ENCODE measurements at places on chromosomes 16 and 17.

GRCh38 chr16:69796285-69797118, 34.4 kb downstream of the WWP2 start:
- DNase-seq, result peak; percentile 37

GRCh38 chr16:28210979-28211588, 681 bp downstream of the XPO6 start:
- DNase-seq, result peak; percentile 64

DNA sequence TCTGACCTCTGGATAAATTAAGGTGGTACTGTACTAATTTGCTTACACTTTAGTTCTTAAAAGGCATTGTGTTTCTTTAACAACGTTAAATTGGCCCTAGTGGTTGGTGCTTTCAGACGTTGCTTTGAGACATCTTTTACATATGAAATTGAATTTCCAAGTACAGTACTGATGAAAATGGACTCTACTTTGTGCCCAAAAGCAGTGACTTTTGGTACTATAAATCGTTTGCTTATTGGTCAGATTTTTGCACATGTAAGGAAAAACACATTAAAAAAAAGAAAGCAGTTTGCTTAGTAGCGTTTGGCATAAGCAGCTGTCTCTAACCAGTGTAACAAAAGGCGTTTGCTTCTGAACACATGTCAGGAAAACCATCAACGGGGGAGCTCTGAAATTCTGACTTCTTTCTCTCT, 139.6 kb downstream of the CDK5R1 start:
- no peak for DNase-seq

DNA sequence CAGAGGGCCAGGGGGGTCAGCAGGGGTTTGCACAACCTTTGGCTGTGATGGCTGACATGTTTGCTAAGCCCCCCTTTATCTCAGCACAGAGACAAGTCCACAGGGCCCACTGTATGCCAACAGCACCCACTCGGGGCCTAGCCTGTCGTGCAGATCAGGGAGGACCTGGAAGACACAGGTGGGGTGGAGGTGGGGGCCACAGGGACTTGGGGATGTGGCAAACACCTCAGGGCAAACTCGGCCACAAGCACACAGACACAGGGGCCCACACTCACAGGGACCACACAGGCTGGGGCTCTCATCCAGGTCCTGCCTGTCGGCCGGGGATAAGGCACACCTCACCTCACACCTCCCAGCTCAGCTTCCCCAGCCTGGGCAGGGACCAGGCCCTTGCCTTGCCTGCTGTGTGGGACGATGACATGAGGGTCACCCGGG, 87.9 kb downstream of the C16orf78 start:
- no peak for DNase-seq

GRCh38 chr16:68707340-68708152, 29.5 kb upstream of the CDH1 start:
- DNase-seq, result no peak

DNA sequence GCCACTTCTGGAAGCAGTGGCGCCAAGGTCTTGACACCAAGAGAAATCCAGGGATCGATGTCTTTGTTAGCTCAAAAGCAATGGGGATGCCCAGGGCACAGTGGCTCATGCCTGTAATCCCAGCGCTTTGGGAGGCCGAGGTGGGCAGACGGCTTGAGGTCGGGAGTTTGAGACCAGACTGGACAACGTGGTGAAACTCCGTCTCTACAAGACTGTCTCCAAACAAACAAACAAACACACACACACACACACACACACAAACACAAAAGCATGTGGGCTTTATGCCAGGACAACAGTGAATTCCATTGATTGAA, 22.4 kb upstream of the FAAP100 start:
- no peak for DNase-seq

DNA sequence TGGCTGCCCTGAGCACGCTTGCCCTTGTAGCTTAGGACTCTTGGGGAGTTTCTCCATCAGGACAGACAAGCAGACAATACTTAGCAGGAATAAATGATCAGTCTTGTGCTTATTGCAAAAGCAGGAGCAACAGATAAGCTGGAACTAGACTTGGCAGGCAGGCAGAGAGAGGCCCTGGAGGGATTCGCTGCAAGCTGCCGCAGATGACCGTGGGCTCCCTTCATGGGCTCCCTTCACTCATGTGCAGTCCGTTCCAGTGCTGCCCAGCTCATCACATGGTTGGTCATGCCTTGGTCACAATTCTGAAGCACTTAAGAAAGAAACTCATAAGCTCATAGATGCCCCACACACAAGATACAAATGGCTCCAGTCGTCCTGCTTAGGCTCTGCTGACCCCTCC, 2.4 kb upstream of the SLC5A10 start:
- DNase-seq, result no peak

- DNase-seq, result no peak
Measured at GRCh38 chr17:73301369-73301768, 10.4 kb downstream of the CDC42EP4 start.

GRCh38 chr17:31561469-31562375, 170.2 kb downstream of the RAB11FIP4 start:
- DNase-seq, result no peak

DNA sequence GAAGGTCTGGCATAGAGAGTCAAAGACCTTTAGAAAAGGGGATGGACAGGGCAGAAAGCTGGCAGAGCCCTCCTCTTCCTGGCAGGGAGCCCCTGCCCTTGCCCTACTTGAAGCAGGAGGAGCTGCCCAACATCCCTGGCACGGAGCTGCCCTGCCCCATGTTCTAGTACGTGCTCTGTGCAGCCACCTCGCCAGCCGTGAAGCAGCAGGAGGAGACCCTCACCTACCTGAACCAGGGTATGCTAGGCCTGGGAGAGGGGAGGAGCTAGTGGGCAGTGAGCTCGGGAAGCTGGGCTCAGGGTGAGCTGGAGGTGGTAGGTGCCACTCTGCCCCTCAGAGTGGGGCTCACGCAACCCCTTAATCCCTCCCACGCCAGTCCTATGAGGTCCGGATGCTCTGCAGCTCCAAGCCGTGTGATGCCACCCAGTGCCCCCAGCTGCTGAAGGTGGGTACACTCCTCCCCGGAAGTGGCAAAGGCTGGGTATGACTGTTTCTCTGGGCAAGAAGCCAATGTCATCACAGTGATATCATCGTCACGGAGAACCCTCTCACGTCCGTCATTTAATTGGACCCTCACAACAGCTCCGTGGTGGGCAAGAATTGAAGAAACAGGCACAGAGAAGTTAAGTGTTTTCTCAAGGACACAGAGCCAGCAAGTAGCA, 12.7 kb upstream of the STAC2 start:
- peak; percentile 94 for DNase-seq

GRCh38 chr17:7848131-7848579, 6.7 kb upstream of the TMEM88 start:
- no peak for DNase-seq

GRCh38 chr16:67156143-67156844, 3.4 kb downstream of the TRADD start:
- no peak for DNase-seq

GRCh38 chr16:3740934-3741333, 23.6 kb upstream of the TRAP1 start:
- DNase-seq, result no peak

GRCh38 chr17:27609611-27610303, 21.2 kb upstream of the LGALS9 start:
- DNase-seq, result no peak

- no peak for DNase-seq
Measured at GRCh38 chr16:66513111-66513723, 36.7 kb downstream of the TK2 start.

DNA sequence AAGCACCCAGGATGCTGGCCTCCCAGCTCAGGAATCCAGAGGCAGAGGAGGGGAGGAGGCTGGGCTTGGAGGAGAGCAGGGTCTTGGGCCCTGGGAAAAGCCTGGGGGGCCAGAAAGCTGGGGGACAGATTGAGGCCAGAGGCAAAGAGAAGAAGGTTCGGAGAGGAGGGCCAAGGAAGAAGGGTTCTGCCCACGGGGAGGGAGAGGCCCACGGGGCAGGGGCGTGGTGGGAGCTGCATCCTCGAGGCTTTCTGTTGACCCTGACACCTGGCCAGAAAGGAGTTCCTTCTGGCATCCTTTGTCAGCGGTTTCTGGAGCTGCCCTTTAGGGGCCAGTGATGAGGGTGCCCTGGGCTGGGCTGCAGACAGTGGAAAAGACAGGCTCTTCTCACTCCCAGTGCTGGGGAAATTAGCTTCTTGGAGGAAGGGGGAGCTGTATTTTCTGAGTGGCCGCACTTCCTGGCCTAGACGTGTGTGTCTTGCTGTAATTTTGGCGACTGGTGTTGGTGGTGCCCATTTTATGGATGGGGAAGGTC, 308.7 kb downstream of the SEC14L1 start:
- DNase-seq, result no peak

GRCh38 chr17:9760266-9760665, 31.1 kb downstream of the DHRS7C start:
- DNase-seq, result no peak

GRCh38 chr16:89556750-89557689, 3.5 kb upstream of the RPL13 start:
- DNase-seq, result peak; percentile 72

DNA sequence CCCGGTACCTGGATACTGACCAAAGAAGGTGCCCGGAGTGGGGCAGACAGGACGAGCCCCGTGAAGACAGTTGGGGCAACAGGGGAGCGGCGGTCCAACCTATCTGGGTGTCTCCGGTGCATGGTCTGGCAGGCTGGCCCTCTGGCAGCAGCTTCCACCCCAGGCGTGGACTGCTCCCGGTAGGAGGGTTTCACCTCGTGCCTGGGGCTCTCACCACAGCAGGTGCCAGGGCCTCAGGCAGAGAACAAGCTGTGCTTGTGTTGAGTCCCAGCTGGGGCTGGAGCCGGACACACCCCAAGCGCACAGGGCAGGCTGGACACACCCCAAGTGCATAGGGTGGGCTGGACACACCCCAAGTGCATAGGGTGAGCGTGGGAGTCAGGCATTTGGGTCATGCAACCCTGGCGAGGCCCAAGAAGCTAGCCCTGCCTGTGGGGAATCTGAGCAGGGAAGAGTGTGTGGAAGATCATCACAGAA, 1.5 kb upstream of the FBXL16 start:
- no peak for DNase-seq

DNA sequence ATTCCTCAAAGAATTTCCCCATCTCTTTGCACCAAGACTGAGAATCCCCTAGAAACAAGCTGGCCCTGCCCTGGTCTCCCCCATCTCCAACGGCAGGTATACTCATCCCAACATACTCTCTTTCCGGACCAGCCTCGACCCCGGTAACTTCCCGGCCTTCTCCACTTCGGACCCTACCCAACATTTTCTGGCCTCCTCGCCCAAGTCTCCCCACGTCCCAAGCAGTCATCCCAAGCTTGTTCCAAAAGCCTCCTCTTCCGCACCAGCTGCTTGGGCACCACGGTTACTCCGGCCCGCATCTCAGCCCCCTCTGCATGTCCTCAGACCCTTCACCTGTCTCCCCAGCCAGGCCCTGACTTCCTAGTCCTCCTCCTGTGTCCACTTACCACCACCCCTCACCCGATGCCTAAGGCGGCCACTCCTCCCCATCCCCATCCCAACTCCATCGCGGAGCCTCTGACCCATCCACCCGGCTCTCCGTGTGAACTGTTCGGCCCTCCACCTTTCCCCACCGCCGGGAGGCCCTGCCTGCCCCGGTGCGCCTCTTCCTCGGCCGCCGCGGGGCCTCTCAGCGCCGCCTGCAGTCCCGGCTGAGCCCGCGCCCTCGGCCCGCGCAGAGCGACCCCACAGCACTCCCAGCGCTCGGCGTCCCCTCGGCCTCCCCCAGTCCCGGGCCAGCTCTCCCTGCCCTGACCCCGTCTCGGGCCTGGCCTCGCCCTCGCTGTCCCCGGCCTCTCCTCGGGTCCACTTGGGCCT, 994 bp downstream of the PITPNA start:
- DNase-seq, result peak; percentile 32

- DNase-seq, result no peak
Measured at GRCh38 chr16:17511340-17511739, 40.6 kb upstream of the XYLT1 start.

DNA sequence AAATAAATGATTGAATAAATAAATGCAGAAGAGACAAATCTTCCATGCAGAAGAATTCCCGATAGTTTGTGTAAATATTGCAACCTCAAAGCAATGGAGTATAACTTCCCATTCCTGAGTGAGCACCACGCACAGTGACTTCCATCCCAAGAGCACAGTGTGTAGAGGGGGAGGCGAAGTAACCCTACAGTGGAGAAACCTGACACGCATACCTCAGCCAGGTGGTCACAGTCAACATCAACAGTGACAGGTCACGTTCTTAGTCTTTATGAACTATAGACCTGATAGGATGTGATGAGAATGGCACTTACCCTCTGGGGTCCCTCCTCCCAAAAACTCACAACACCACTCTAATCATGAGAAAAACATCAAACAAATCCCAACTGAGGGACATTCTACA, 111.6 kb downstream of the DYNLRB2 start:
- no peak for DNase-seq

DNA sequence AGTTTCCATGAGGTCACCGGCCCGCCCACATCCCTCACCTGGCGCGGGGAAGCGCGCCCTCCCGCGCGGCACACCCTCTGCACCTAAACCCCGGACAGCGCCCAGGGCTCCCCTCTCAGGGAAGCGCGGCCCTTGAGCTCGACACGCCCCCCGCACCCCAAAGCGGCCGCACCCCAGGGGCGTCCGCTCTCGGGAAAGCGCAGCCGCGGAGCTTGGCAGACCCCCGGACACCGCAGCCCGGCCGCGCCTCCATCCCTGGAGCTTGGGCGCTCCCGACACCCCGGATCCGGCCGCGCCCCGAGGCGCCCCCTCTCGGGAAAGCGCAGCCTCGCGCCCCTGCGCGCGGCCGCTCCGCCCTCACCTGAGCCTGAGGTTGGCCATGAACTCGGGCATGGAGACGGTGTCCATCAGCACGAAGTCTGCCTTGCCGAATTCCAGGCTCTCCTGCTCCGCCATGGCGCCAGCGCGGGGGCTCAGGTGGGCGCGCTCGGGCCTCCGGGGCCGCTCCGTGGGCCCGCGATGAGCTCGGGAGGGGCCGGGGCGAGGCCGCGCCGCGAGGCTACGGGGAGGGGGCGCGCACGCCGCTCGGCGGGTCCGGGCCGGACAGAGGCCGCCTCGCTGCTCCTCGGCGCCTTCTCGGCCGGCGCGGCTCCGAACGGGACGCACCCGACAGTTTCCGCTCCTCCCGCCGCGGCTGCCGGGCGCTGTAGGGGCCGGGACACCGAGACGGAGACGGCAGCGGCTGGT, at the start of gene MYO1D:
Gene MYO1D (minus strand): TSS at position 708 of the 747 bp plus-strand sequence. CDS start 252 bp downstream, at position 456.
- DNase-seq, result peak; percentile 42

- peak; percentile 83 for DNase-seq
Measured at GRCh38 chr17:7841915-7842379, 7.9 kb downstream of the KDM6B start.

- no peak for DNase-seq
Measured at GRCh38 chr16:30964574-30965226, 7.1 kb downstream of the SETD1A start.

GRCh38 chr16:47358816-47359215, 102.0 kb downstream of the ITFG1 start:
- DNase-seq, result no peak

- DNase-seq, result no peak
Measured at GRCh38 chr17:8708025-8708461, 36.6 kb downstream of the CCDC42 start.

GRCh38 chr16:74029115-74029792, 267.4 kb upstream of the PSMD7 start:
- no peak for DNase-seq

GRCh38 chr17:19284005-19284959, 47.1 kb downstream of the EPN2 start:
- DNase-seq, result no peak

- DNase-seq, result peak; percentile 27
Measured at GRCh38 chr16:67311607-67312488, 14.7 kb downstream of the KCTD19 start.

GRCh38 chr16:19776565-19776964, 58.5 kb downstream of the IQCK start:
- no peak for DNase-seq

- no peak for DNase-seq
Measured at GRCh38 chr16:64493709-64494108, 628.2 kb downstream of the CDH11 start.
